Activated T-helper 1 cell treated with anti-CD3 and anti-CD28 coated beads, Interleukin-12 subunit alpha, Interleukin-12 subunit beta, Interleukin-2, Interleukin-4 antibody, amounts not matched to agents 30 ng/mL and 10 ng/mL and 1 ng/mL, durations not matched to agents 14 hours and 24 hours and 36 hours (primary cell): ENCODE measurements at places on chromosomes 7 and 10. TPM values are rescaled to one million over a fixed set of nuclear protein-coding genes. Genes with fewer than 3 reads are reported as not detected.

Gene UCN3
- total RNA-seq: not detected in 2 replicates

Gene AVPI1
- 0.66 and 0.93 TPM in 2 replicates for total RNA-seq

Gene STK31
- 0.27 TPM in 1 of 2 replicates, not detected in the other for total RNA-seq

Gene WASL
- 7.3 and 7.5 TPM in 2 replicates for total RNA-seq

Gene SFRP4
- not detected in 2 replicates for total RNA-seq

Gene TFR2
- total RNA-seq: 13.8 and 15.0 TPM in 2 replicates

Gene TFPI2
- not detected in 2 replicates for total RNA-seq

Gene PDSS1
- total RNA-seq: 39.3 and 43.1 TPM in 2 replicates

Gene SYPL1
- 22.3 and 24.9 TPM in 2 replicates for total RNA-seq

Gene NME8
- not detected in 2 replicates for total RNA-seq

Gene PDZD8
- total RNA-seq: 20.2 and 24.5 TPM in 2 replicates

Gene ASB10
- not detected in 2 replicates for total RNA-seq

Gene TRPV5
- not detected in 2 replicates for total RNA-seq

Gene PHKG1
- 3.4 and 4.3 TPM in 2 replicates for total RNA-seq

Gene PIP
- not detected in 2 replicates for total RNA-seq

Gene SPAM1
- total RNA-seq: not detected in 2 replicates

Gene ACSM6
- total RNA-seq: not detected in 2 replicates

Gene PTPRZ1
- not detected in 2 replicates for total RNA-seq

Gene CLRN3
- total RNA-seq: not detected in 2 replicates

Gene FAM25A
- total RNA-seq: not detected in 2 replicates

Gene ATOH7
- not detected in 2 replicates for total RNA-seq

Gene OR13A1
- not detected in 2 replicates for total RNA-seq

Gene OR6V1
- not detected in 2 replicates for total RNA-seq

Gene MCM7
- total RNA-seq: 447 and 452 TPM in 2 replicates

Gene C10orf143
- total RNA-seq: 3.3 and 3.6 TPM in 2 replicates

Gene TRUB1
- 21.6 TPM in 2 replicates for total RNA-seq

Gene SMKR1
- total RNA-seq: 4.8 and 5.7 TPM in 2 replicates

Gene MSMB
- total RNA-seq: not detected in 2 replicates

Gene MICALL2
- 1.9 and 2.2 TPM in 2 replicates for total RNA-seq

Gene TMEM236
- total RNA-seq: 0.05 TPM in 1 of 2 replicates, not detected in the other

Gene NAT16
- total RNA-seq: 0.08 TPM in 1 of 2 replicates, not detected in the other

Gene PGAM2
- 0.42 and 0.78 TPM in 2 replicates for total RNA-seq

Gene IGFBP3
- total RNA-seq: 1.2 and 1.3 TPM in 2 replicates

Gene SPDYE2B
- total RNA-seq: not detected in 2 replicates

Gene COL28A1
- total RNA-seq: not detected in 2 replicates

Gene PRPS1L1
- not detected in 2 replicates for total RNA-seq

Gene AEBP1
- 17.0 and 17.2 TPM in 2 replicates for total RNA-seq

Gene SKIDA1
- total RNA-seq: 0.05 and 0.15 TPM in 2 replicates

Gene OPTN
- total RNA-seq: 52.6 and 54.1 TPM in 2 replicates

Gene ZP3
- total RNA-seq: 4.0 and 4.2 TPM in 2 replicates

Gene TMEM184A
- 0.03 TPM in 1 of 2 replicates, not detected in the other for total RNA-seq

Gene FZD8
- total RNA-seq: 0.41 and 0.56 TPM in 2 replicates

Gene JCAD
- 0.15 and 0.31 TPM in 2 replicates for total RNA-seq

Gene SSC4D
- 0.64 and 0.73 TPM in 2 replicates for total RNA-seq

Gene KLF14
- not detected in 2 replicates for total RNA-seq

Gene SLC29A4
- total RNA-seq: 0.29 and 0.54 TPM in 2 replicates

Gene BHLHA15
- total RNA-seq: 0.57 and 0.73 TPM in 2 replicates

Gene STEAP1
- 1.9 and 3.3 TPM in 2 replicates for total RNA-seq

Gene SLIT1
- 0.08 and 0.15 TPM in 2 replicates for total RNA-seq

Gene SUN3
- not detected in 2 replicates for total RNA-seq

Gene COL13A1
- total RNA-seq: not detected in 2 replicates

Gene ADRA2A
- total RNA-seq: not detected in 2 replicates

Gene CFAP58
- 0.08 and 0.24 TPM in 2 replicates for total RNA-seq

Gene NYAP1
- total RNA-seq: 0.23 and 0.37 TPM in 2 replicates

Gene LIPN
- total RNA-seq: not detected in 2 replicates
